Activated gamma-delta T cell treated with Interleukin-2 at 50 U/mL for 16 hours (primary cell): ENCODE measurements at places on chromosomes 11 and 22.

- no peak for DNase-seq
Measured at GRCh38 chr11:119006656-119007055, 8.7 kb downstream of the CENATAC start.

DNA sequence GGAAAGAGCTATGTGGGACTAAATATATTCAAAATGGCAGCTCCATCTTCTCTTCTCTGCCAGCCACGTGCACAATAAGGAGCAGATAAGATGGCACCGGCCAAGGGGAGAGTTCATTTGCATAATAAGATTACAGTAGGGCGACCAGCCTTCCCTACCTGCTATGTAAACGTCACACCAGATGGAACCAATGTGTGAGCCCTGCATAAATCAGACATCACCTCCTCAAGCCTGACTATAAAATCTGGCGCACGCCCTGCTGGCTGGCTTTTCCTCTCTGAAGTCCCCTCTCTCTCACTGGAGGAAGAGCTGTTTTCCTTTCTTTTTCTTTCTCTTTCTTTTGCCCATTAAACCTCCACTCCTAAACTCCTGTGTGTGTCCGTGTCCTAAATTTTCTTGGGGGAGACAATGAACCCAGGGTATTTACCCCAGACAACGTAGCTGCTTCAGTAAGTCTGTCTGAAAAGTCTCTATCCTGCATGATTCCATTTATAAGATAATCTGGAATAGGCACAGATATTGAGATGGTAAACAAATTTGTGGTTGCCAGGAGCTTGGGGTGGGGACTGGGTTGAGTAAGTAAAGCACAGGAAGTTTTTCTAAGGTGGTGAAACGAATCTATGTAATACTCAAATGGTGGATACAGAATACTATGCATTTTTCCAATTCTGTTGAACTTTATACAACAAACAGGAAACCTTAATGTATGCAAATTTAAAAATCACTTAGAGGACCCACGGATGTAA lies 670.0 kb upstream of the KIRREL3 start:
- DNase-seq: no peak

DNA sequence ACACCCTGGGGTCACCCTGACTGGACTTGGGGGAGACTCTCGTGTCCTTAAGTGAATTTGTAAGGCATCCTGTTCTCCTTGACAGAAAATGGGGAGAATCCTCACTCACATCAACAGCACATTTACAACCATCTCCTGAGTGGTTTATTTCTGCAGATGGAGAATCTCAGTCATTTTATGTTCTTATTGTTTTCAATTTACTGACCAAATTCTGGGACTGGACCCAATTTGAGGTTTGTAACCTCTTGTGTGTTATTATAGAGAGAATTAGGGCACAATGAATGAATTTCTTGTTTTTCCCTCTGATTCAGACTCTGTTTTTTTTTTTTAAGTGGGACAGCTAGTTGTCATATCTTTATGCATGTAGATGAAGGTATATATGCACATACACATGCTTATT lies 104.9 kb downstream of the ADAMTS15 start:
- DNase-seq: no peak

DNA sequence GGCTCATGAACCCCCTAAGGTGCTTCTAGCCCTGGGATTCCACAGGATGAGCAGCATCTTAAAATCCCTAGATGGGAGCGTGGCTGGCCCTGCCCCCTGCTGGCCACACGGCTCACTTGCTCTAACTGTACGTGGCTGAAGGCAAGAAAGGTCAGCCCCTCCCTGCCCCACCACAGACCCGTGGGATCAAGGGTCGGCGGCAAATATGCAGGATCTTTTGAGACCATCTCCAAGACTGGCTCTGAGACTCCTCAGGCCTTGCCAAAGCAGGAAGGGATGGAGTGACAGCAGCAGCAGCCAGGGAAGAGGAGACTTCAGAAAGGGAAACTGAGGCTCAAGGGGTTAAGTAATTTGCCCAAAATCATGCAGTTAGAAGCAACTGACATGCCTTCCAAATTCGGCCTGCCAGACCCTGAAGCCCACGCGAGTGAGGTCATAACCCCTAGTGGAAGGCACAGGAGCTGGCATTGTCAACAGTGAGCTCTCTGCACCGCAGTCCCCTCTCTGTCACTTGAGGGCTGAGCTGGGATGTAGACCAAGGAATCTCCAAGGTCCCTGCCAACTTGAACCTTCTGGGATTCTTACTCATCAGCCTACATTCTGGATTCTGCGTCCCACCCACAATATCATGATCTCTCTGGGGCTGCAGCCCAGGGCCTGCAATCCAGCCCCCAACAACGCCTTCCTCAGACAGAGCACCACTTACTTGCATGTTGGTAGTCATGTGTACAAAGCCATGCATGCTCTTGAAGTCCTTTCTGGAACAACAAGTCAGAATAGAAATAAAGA lies 31.4 kb downstream of the CREB3L1 start:
- DNase-seq: peak; percentile 61

DNA sequence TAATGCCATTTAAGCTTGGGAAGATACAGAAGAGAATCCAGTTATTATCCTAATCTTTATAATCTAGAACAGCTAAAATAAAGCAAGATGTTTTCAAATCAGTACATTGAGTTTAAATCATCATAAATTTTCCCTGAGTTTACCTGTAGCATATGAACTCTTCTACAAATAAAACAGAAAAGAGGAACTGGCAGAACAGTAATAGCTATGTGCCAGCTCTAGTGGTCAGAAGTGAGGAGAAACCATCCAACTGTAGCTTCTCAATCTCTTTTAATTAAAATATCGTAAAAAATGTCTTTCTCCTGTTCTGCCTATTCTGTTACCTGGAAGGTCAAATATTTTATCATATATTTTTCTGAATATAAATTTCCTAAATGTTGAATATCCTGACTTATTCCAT lies 266.9 kb downstream of the SOX6 start:
- DNase-seq: no peak

- no peak for DNase-seq
Measured at GRCh38 chr22:32623943-32624342, 149.3 kb downstream of the FBXO7 start.

GRCh38 chr22:45290410-45290936 lies 5.7 kb downstream of the UPK3A start:
- no peak for DNase-seq

DNA sequence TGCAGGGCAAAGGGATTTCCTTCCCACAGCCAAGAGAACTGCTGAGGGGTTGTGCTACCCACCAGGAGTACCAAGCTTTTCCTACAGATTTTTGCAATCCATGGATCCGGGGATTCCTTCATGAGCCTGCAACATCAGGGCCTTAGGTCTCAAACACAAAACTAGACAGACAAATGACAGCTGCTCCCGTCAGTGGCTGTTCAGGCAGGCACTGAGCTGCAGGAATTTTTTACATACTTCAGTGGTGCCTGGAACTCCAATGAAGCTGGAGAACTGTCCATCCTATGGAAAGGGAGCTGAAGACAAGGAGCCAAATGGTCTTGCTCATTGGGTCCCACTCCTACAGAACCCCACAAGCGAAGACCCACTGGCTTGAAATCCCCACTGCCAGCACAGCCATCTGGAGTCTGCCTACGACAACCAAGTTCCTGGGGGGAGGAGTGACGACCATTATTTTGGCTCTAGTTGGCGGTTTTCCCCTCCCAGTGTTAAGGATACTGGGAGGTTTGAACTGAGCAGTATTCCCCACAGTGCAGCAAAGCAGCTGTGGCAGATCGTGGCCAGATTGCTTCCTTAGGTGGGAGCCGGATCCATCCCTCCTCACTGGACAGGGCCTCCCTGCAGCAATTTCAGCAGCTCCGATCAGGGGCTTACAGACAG lies 157.7 kb upstream of the TMEM45B start:
- no peak for DNase-seq

- no peak for DNase-seq
Measured at GRCh38 chr22:21940521-21940920, 12.1 kb downstream of the PPM1F start.

- DNase-seq: no peak
Measured at GRCh38 chr11:10637731-10638151, 55.8 kb downstream of the IRAG1 start.

DNA sequence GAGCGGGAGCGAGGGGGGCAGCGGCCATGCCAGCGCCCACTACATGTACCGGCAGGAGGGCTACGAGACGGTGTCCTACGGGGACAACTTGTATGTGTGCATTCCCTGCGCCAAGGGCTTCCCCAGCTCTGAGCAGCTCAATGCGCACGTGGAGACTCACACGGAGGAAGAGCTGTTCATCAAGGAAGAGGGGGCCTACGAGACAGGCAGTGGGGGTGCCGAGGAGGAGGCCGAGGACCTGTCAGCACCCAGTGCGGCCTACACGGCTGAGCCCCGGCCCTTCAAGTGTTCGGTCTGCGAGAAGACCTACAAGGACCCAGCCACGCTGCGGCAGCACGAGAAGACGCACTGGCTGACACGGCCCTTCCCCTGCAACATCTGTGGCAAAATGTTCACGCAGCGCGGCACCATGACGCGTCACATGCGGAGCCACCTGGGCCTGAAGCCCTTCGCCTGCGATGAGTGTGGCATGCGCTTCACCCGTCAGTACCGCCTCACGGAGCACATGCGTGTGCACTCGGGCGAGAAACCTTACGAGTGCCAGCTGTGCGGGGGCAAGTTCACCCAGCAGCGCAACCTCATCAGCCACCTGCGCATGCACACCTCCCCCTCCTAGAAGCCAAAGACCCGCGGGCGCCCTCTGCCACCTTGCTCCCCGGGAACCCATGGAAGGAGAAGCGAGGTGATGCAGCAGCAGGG lies 20.9 kb upstream of the TMEM191C start:
- DNase-seq: no peak

GRCh38 chr11:33861386-33861785 lies 30.5 kb downstream of the LMO2 start:
- no peak for DNase-seq

DNA sequence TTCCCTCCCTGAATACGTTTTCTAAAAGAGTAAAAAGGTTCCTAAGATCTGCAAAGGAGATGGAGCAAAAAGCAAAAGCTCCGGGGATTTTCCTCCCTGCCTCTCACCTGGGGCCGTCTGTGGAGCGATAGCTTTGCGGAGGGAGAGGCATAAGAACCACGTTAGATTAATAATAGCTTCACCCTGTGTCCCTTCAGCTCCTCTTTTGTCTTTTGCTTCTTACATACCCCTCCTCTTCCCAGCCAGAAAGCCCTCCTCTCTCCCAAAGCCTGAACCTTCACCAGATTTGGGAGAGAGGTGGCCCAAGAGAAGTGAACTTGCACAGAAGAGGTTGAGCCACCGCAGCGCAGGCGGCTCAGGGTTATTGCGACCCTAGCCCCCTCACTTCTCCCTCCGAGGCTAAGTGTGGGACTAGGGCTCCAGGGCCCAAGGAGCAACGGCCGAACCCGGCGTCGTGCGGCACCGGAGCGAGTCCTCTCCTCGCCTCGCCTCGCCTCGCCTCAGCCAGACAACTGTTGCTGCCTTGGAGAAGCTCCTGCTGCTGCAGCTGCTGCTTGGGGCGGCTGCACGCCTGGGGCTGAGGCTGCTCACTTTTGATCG lies 97.6 kb upstream of the HSD17B12 start:
- DNase-seq: no peak

DNA sequence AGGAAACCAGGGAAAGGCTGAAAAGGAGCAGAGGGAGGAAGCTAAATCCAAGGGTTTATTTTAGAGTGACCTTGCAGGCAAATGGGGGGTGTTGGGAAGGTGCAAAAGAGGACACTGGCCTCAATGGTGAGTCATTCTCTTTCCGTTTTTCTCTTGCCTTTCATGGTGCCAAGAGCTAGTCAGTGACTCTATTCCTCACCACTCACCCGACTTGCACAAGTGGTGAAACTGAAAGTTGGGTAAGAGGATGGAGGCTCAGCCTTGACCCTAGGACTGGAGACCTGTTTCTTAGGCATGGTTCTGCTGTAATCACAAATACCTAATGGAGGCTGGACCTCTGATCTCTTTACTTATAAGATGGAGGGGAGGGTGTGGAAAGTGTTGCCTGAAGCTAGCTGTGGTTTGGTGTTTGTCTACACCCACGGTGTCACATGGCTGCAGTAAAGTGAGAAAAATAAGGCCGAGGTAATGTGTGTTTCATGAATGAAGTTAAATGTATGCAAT lies 67.3 kb upstream of the CREB3L1 start:
- DNase-seq: no peak

GRCh38 chr11:75342966-75343870 lies 8.2 kb downstream of the ARRB1 start:
- DNase-seq: no peak

DNA sequence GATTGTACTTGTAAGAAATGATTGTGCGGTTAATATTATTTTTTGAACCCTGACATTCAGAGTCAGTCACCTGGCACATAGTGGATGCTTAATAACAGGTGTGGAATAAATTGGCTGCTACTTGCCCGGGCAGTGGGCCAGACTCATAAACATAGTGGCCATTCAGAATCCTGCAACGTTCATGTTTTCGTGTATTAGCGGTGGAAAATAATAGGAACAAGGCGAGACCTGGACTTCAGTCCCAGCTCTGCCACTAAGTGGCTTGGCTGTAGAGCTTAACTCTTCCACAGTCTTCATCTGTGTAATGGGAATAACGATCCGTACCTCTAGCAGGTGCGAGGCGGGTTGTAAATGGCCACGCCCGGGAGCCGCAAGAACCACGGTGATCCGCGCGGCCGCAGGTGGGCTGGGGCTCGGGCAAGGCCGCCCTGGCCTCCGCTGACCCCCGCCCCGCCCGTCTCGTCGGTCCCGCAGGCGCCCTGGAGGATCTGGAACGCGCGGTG lies 761 bp upstream of the TMEM25 start:
- DNase-seq: no peak

DNA sequence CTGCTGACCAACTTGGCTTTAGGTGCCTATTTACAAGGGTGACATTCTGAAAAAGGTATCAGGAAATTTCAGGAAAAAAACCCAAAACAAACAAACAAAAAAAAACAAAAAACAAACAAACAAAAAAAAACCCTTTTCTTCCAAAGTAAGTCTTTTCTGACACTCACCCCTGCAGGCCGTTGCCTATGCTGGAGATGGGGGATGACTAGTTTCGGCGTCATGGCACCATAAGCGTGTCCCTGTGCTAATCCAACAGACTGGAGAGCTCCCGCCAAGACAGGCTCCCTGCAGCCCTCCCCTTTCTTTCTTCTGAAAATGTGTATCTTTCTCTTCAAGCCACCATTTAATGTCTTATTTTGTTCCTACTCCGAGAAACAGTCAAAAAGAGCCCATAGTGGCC lies 13.7 kb downstream of the VSIG10L2 start:
- no peak for DNase-seq

DNA sequence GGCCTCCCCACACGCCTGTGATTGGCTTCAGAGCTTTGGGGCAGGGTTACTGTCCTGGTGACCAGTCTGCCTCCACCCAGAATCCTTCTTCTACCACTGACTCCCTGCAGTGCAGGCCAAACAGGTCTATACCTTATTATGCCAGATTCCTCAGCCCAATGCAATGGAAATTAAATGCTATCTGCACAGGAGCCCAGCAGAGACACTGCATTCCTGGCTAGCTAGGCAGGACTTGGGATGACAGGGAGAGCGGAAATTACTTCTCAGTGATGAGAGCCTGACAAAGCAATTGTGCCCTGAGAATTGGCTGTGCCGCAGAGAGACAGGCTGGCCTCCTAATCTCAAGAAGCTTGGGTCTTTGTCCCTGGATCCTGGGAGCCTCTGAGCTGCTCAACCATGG lies 143.8 kb upstream of the NCAM1 start:
- no peak for DNase-seq

- DNase-seq: no peak
Measured at GRCh38 chr11:113647856-113648255, 58.3 kb downstream of the TMPRSS5 start.
